ENCODE measurements at places on chromosomes 1 and 21. TPM values are rescaled to one million over a fixed set of nuclear protein-coding genes. Genes with fewer than 3 reads are reported as not detected.

ZC3H12A gene
- 45.0 TPM for total RNA-seq

REG4 gene
- not detected for total RNA-seq

C8B gene
- not detected for total RNA-seq

LGR6 gene
- 0.90 TPM for total RNA-seq

ZNF683 gene
- not detected for total RNA-seq

RGS8 gene
- not detected for total RNA-seq

RGSL1 gene
- total RNA-seq, result not detected

UBL4B gene
- total RNA-seq, result not detected

EPHA10 gene
- 1.4 TPM for total RNA-seq

LAMC2 gene
- total RNA-seq, result 16.0 TPM

VCAM1 gene
- total RNA-seq, result not detected

TRIM67 gene
- 0.11 TPM for total RNA-seq

All from A549 treated with dexamethasone at 1 μM for 4 hours (cell line).